ENCODE measurements at places on chromosomes 2 and 18.

DNA sequence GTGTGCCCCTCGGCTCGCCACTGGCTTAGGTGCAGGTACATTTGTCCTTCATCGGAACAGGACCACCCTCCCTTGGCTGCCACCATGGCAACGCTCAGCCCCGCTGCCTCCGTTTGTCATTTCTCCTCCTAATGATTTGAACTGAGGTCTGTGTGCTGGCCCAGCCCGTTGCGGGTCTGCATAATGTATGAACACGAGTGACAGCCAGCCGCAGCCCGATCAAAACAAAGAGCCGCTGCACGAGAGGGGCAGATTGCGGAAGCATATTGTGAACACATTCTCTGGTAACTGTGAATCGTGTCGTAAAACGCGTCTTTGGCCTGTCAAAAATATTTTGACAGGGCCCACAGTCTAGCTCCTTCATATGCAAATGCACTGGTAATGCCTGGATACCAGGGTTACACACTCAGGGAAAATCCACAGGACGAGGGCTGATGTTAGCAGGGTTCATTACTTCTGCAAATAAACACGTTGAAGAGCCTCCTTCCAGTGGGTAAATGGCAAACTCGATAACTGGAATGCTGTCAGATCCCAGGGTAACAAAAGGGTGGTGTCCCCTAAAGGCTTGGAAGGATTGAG, 137.0 kb downstream of the AGAP1 start:
- DNase-seq: no peak

DNA sequence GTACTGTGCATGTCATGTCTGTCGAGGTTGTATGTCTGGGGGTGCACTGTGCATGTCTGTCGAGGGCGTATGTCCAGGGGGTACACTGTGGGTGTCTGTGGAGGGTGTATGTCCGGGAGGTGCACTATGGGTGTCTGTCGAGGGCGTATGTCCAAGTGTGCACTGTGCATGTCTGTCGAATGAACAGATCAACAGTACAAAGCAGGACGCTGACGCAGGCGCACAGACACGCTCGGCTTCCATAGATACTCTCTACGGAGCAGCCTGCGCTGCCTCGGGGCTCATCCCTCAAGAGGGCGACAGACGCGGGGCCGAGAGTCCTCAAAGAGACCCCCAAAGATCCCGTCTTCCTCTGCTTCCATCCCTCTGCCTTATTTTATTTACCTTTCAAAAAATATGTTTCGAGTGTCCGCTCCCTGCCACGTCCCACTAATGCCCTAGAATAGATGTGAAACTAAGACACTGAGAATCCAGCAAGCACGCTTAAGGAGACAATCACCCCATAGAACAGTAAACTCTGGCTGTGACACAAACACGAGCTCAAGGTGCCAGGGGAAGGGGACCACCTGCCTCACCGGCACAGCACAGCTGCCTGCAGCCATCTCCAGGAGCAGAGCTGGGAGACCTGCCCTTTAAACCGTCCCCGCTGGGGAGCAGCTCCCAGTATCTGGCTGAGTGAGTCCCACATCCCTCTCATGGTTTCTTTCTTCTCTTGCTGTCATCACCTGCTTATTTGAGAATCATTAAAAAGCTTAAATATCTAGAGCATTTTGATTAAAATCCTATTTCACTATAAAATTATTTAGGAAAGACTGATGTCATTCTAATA, 250.5 kb upstream of the MYT1L start:
- DNase-seq: no peak

GRCh38 chr2:10038123-10038522, 5.2 kb upstream of the KLF11 start:
- DNase-seq: no peak

DNA sequence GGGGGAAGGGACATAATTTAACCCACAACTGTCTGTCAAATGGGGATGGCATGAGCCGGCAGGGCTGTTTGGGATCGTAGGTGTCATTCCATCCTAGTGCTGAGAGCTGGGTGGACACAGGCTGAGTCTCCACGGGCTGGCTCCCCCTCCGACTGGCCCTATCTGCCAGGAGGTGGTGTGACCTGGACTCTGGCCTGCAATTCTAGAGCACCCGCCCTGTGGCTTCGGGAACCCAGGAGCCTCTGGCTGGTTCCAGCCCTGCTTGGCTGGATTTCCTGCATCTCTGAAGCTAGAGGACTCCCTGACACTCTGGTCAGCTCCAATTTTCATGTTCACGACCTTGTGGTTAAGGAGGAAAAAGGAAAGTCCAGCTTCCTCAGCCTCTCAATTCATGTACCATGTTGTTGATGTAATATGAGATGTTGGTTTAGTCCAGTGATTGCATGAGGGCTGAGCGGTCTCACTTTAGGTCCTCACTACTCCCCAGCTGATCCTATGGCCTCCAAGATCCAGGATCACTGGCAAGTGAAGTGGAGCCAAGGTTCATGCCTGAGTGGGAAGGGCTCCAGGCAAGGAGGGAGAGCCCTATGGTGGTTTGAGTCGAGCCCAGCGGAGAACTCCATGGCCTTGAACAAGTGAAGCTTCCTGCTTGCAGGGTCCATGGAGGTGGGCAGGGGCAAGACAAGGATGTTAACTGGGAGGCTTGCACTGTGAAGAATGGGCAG, 169.1 kb downstream of the NDUFA10 start:
- no peak for DNase-seq

GRCh38 chr2:165390875-165391274, 78.6 kb upstream of the CSRNP3 start:
- DNase-seq: no peak

GRCh38 chr2:207341804-207342203, 176.1 kb upstream of the KLF7 start:
- no peak for DNase-seq

DNA sequence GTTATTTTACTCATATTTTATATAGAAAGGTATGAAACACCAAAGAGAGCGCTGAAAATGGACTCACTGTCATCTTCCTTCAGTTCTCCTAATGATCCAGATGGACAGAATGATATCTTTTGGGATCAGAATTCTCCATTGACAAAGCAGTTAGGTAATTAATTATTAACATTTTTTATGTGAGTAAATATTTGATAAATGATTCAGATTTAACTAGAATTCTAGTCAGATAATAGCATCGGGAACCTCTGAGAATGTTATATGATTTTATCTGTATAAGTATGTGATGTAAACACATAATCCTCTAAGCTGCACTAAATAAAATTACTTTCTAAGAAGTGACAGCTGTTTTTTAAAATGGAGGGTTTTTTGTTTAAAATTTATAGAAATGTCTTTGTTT, 2.0 kb downstream of the ETAA1 start:
- DNase-seq: no peak

- DNase-seq: peak; percentile 62
Measured at GRCh38 chr18:76491473-76491775, 3.6 kb downstream of the ZNF516 start.

DNA sequence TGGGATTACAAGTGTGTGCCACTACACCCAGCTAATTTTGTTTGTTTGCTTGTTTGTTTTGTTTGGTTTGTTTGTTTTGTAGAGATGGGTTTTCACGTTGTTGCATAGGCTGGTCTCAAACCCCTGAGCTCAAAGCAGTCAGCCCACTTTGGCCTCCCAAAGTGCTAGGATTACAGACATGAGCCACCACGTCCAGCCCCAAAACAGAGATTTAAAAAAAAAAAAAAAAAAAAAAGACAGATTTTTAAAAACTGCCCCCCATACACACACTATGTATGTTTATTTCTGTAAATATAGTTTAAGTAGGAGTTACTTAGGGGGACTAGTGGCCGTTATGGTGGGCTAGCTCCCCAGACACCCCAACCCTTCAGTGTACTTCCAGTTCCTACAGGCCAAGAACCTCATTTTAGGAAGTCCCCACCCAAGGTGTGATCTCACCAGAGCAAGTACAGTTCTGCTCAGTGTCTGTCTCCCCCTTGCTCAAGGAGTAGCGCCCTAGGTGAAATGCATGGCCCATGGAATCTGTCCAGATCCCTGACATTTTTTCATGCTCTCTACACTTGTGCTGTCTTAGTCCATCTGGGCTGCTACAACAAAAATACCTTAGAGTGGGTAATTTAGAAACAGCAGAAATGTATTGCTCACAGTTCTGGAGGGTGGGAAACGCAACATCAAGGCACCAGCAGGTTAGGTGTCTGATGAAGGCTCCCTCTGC, 1.6 kb upstream of the TMBIM1 start:
- no peak for DNase-seq

DNA sequence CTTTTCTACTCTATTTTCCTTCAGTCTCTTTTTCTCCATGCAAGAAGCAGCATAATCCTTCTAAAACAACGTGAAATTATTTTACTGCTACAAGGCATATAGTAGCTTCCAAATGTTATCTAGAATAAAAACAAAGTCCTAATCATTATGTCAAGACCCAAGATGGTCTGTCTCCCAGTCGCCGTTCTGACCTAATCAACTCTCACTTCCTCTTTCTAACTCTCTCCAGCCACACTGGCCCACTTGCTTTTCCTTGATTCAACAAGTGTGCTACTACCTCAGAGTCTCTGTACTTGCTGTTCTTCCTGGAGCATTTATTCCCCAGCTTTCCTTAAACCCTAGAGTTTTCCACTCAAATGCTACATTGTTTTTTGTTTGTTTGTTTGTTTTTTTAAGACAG, 1491.2 kb downstream of the LRP1B start:
- no peak for DNase-seq

DNA sequence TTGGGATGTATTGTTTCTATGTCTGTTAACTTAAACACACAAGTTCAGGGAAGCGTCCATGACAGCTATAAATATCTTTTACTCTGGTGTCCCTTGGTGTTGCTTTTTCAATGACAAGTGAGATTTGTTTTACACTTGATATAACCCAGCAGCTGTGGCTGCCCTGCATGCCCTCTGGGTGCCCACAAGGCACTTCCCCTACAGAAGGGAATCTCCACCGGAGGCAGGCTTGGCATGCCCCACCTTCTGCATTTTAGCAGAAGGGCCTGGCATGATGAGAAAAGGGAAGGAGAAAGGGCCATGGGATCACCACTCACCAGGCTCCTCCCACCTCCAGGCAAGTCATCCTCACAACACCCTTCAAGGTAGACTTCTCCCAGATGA, 68.7 kb downstream of the TMEM247 start:
- DNase-seq: no peak

DNA sequence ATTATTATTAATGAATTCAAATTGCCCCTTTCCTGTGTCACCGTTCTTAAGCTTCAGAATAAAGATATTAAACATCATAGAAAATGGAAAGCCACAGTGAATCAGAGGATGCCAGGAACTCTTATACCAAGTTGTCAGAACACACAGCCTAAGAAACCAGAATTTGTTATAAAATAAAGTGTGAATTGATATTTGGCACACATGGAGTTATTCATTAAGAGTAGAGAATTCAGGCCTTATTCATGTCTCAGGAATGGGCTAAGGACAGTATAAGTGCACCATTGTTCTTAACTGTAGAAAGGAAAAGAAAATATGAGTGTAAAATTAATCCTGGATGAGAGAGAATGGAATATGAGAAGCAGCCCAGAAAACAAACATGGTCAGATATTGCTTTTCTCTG, 86.7 kb upstream of the ATP8B1 start:
- DNase-seq: no peak

DNA sequence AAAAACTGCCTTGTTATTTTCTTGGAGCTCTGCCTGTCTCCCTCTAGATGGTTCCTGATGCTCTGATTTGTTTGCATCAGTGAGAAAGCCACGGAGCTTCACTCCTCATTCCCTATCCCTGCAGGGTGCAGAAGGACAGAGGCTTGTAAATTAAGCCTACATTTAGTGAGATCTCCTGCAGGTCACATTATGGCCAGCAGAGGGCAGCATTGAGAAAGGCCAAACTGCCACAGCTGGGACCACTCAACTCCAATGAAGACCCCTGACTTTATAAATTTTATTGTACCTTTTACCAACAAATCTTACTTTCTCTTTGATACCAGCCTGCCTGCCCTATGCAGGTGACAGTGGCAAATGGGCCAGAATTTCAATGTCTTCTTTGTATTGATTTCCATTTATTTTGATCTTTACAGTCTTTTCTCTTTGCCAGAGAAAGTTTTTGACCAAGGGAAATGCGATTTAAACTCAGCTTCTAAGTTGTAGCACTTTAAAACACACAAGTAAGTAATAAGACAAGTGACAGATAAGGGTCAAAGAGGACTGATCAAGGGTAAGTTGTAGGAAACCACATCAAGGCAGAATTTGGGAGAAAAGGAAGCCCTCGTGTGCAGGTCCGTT, 1029.1 kb upstream of the KLHL29 start:
- DNase-seq: peak; percentile 40

DNA sequence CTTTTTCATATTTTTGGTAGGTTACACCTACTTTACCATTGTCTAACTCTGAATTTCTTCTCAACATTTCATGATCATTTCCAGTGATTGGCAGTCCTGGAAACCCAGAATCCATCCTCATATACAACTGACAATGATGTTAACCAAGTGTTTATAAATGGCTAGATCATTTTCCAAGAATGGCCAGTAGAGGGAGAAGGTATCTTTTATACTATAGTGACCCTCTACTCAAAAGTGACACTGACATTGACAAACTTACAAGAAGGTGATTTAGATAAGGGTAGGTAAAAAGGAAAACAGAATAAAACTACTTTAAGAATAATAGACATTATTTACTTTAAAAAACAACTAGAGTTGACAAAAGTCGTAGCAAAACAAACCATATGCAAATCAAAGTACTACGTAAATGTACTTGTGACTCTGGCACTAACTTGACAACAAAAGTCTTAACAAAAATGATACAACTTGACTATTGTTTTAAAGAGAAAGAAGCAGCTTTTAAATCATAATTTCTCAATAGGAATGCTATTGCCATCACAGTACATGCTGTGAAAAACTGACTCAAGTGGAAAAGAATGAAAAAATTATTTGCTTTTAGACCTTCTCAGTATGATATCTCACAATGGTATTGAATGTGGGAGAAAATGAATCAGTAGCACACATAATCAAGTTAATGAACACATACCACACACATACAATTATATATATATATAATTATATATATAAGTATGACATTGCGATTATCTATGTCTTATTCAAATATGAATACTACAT, 76.6 kb upstream of the GRB14 start:
- no peak for DNase-seq

GRCh38 chr2:240482141-240482540, 46.7 kb downstream of the GPC1 start:
- DNase-seq: no peak

Data from stimulated activated CD4-positive, alpha-beta T cell treated with anti-CD3 and anti-CD28 coated beads, Interleukin-2, amount 100 ng/mL, for 24 hours (primary cell).